ENCODE measurements at places on chromosomes 16 and 17.

GRCh38 chr17:43033948-43034881 lies 9.2 kb downstream of the RND2 start:
- no peak for DNase-seq

DNA sequence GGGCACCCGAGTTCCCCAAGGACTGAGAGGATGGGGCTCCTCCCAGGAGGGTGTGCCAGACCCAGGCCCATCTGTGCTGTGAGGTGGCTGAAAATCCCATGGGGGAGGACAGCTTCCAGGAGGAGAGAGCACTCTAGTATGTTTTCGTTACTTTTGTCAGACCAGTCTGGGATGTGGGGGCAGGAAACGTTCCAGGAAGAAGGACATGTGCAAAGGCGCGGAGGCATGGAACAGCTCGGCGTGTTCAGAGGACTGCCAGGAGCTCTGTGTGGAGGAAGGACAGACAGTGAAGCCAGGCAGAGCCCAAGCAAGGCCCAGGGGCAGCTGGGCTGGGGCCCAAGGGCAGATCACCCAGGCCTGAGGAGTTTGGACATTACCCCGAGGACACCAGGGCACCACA lies 7.0 kb downstream of the CA4 start:
- no peak for DNase-seq

GRCh38 chr17:15882777-15883176 lies 62.2 kb upstream of the ADORA2B start:
- no peak for DNase-seq

DNA sequence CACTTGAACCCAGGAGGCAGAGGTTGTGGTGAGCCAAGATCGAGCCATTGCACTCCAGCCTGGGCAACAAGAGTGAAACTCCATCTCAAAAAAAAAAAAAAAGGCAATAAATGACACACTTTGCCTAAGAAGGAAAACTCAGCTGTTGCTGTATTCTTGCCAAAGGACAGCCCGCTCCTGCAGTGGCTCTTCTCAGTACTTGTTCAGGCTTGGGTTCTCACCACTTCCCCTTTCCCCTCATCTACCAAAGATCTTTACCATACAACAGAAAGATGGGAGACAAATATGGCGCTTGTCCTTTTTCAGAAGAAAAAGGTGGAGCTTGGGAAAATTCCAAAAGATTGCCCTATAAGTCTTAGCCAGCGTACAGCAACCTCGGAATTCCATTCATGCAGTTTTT lies 58.5 kb downstream of the MYH13 start:
- no peak for DNase-seq

- no peak for DNase-seq
These were observed 16.5 kb downstream of the ZNF75A start for GRCh38 chr16:3321816-3322215.

DNA sequence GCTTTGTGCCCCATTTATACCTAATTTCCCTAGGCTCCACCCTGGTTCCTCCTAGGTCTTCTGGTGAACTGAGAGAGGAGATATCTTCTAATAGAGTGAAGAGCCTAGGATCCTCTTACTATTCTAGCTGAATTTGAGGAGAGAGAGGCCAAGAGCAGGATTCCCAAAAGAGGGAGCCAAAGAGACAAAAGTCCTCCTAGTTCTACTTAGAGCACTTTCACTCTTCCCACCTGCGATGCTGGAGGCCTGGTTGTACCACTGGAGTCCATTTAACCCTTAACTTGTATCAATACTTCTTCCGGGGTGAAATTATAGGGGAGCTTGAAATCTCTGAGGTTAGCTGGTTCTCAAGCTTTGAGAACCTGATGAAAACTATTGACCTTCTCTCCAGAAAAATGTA lies 3.4 kb upstream of the SSH2 start:
- no peak for DNase-seq

DNA sequence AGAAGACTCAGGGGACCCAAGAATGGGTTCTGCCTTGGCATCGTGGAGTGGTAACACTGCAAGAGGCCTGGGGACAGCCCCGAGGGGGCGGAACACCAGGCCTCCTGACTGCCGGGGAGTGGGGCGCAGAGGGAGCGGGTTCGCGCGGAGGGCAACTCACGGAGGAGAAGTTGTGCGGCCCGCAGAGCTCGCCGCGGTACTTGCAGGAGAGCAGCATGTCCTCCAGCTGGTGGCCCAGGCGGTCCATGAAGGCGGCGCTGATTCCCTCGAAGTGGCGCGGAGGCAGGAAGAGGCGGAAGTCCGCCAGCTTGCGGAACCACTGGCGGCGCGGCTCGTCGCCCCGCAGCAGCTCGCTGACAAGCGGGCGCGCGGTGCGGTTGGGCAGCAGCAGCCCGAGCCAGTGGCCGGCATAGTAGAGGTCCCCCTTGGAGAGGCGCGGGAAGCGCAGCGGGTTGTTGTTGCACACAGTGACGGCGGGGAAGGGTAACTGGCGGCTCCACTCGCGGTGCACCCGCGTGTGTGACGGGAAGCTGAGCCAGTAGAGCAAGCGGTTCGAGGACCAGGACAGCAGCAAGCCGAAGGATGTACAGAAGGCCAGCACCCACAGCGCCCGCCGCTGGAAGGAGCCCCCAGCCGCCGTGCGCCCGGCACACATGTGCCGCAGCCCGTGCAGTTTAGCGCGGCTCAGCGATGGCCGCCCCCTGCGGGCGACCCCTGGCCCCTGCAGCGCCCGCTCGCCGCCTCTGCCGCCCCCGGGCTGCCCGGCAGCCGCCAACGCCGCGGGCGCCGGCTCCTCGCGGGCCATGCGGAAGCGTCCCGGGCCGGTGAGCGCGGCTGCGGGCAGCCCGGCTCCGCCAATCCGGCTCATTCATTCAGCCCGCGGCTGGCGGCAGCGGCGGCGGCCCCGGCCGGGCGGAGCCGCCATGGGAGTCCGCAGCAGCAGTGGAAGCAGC lies 1.6 kb downstream of the ASIC2 start:
- DNase-seq, result no peak

DNA sequence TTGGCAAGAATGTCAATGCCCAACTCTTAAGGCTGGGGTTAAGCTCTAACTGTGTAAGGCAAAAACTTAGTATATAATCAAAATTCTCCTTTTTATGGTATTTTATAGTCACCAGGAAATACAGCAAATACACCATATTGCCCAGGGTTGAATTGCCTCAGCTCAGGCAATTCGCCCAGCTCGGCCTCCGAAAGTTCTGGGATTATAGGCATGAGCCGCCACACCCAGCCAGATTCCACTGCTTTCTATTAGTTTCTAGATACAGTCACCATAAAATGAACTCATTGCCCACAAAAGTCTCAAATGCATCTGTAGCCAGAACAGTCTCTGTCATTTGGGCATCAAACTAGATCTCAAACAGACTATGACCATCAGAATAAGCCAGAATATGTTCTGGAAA lies 238.7 kb upstream of the TOX3 start:
- DNase-seq, result no peak

DNA sequence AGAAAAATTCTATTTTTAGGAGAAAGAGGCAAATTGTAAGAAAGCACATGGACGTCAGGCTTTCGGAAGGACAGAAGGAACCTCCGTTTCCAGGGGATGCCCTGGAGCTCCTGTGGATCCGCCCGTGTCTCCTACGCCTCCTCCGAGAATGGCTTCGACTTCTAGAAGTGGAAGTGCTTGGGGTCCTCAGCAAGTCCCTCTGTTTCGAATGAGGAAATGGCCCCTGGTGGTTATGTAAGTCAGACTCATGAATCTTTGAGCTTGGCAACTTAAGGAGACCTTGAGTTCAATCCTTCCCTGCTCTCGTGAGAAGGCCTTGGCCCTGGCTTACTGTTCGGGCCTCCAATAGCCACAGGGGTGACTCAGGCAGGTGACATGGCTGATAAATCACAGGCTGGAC lies 38.9 kb downstream of the COX4I1 start:
- DNase-seq, result no peak

DNA sequence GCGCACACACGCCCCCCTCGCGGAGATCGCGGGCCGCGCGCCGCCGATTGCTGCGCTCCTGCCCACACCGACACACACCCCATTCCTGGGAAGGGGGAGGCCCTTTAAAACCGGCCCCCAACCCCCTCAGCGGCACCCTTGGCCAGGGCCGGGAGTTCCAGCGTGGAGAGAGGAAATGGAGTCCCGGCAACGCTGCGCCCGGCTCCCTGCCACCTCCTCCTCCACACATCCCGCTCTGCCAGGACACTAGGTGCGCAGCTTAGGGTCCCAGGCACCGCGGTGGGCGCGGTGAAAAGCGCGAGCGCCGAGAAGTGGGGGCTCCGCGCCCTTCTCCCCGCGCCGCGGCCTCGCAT lies 397 bp downstream of the CDC42EP4 start:
- DNase-seq, result no peak

All from fibroblast of the conjunctiva (primary cell).